ENCODE measurements at places on chromosomes 2 and 18. TPM values are rescaled to one million over a fixed set of nuclear protein-coding genes. Genes with fewer than 3 reads are reported as not detected.
A peak's percentile ranks its signal among the peaks of the same experiment; 100 is the strongest.

The ERMN gene
- total RNA-seq: 2.1 TPM

- DNase-seq: no peak
Observed at GRCh38 chr18:60038731-60039130, 138.9 kb downstream of the PMAIP1 start.

The GAL3ST2 gene
- total RNA-seq: 1.1 TPM

DNA sequence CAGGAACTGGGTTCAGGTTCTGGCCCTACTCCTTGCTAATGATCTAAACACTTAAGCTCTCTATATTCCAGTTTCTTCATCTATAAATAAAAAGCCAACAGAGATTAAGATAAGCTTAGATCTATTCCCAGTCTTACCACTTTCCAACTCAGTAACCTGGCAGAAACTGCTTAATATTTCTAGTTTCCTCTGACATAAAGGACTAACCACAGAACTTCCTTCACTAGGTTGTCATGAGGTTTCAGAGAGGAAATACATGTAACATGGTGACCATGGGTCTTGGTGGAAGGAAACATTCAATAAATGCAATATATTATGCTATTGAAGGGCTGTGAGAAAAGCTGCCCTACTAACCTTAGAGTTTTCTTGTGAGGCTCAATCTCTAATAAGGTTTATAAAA, 114.4 kb upstream of the PDE1A start:
- no peak for DNase-seq

- DNase-seq: peak; percentile 61
Observed at GRCh38 chr2:11904029-11904428, 157.6 kb downstream of the LPIN1 start.

- DNase-seq: no peak
Observed at GRCh38 chr18:32259553-32259952, 69.7 kb downstream of the MEP1B start.

Measured in OCI-LY7 (cell line).